ENCODE measurements at places on chromosomes 7 and 10.
A peak's percentile ranks its signal among the peaks of the same experiment; 100 is the strongest.

- no peak for DNase-seq
Observed at GRCh38 chr10:30034433-30035137, 24.8 kb downstream of the JCAD start.

GRCh38 chr7:157568770-157569584, 232.2 kb downstream of the DNAJB6 start:
- no peak for DNase-seq

DNA sequence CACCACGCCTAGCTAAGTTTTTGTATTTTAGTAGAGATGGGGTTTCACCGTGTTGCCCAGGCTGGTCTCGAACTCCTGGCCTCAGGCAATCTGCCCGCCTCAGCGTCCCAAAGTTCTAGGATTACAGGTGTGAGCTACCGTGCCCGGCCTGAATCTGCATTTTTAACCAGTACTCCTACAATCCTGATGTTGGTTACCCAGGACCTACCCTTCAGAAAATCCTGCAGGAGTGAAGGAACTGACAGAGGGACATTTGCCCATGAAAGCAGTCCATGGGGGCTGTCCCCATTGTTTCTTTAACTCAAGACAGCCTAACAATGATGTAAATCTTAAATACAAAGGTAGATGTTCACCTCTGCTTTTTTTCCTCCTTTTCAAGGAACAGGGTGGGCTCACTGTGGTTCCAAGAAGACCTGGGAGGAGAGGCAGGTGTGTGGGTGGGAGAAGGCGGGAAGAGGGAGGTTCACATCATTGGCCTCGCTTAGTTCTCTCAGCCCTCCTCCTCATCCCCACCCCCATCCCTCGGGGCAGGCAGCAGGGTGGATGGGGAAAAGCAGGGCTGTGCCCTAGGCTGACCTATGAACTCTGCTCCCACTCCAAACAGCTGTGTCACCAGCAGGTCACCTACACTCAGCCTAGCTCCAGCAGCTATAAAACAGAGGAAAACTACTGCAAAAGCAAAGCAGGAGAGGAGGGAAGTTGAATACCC, 13.5 kb downstream of the LRRC20 start:
- DNase-seq = no peak

GRCh38 chr10:132048294-132048667, 17.5 kb upstream of the JAKMIP3 start:
- DNase-seq = no peak

DNA sequence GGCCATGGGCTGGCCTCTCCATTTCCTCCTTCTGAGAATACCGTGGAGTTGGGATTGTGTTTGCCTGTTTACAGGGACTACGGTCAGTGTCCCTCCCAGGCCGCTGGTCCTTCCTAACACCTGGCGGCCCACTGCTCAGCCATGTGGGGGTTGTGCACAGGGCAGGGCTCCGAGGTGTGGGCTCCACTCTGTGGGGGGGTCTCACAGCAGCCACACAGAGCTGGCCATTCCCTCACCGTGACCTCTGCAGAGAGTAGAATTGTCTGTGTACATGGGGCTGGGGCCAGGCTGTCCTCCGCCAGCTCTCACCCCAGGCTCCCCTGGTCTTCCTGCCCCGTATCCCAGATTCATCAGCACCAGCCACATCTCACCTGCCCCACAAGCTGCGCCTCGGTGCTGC, 60.1 kb downstream of the PTPRN2 start:
- no peak for DNase-seq

- no peak for DNase-seq
Observed at GRCh38 chr7:101628522-101628921, 574 bp downstream of the MYL10 start.

- DNase-seq = no peak
Observed at GRCh38 chr7:18835001-18835690, 282.3 kb downstream of the TWIST1 start.

GRCh38 chr10:130014263-130015074, 50.4 kb upstream of the EBF3 start:
- DNase-seq = no peak

DNA sequence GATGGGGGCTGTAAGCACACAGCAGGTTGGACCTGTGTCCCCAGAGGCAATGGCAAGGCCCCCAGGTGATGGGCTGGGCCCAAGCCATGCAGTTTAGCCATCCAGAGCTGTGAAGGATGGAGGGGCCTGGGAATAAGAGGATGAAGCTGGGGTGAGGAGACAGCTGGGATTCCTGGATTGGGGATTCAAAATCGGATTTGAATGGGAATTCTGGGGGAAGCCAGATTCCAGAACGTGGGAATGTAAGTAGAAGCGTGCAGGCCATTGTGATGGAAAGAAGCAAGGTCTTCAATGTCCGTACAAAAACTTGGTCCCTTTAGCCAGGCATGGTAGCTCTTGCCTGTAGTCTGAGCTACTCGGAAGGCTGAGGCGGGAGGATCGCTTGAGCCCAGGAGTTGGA, 9.8 kb downstream of the SH2B2 start:
- DNase-seq = no peak

GRCh38 chr10:125820701-125821100, 2.4 kb downstream of the UROS start:
- DNase-seq = peak; percentile 74

DNA sequence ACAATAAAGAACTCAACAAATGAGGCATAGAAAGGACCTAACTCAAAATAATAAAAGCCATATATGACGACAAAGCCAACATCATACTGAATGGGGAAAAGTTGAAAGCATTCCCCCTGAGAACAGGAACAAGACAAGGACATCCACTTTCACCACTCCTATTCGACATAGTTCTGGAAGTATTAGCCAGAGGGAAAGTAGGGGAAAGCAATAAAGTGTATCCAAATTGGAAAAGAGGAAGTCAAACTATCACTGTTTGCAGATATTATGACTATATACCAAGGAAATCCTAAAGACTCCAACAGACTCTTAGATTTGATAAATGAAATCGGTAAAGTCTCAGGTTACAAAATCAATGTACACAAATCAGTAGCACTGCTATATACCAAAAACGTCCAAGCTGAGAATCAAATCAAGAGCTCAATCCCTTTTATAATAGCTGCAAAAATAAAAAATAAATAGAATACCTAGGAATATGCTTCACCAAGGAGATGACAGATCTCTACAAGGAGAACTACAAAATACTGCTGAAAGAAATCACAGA, 4.8 kb downstream of the ANXA7 start:
- DNase-seq = peak; percentile 47

DNA sequence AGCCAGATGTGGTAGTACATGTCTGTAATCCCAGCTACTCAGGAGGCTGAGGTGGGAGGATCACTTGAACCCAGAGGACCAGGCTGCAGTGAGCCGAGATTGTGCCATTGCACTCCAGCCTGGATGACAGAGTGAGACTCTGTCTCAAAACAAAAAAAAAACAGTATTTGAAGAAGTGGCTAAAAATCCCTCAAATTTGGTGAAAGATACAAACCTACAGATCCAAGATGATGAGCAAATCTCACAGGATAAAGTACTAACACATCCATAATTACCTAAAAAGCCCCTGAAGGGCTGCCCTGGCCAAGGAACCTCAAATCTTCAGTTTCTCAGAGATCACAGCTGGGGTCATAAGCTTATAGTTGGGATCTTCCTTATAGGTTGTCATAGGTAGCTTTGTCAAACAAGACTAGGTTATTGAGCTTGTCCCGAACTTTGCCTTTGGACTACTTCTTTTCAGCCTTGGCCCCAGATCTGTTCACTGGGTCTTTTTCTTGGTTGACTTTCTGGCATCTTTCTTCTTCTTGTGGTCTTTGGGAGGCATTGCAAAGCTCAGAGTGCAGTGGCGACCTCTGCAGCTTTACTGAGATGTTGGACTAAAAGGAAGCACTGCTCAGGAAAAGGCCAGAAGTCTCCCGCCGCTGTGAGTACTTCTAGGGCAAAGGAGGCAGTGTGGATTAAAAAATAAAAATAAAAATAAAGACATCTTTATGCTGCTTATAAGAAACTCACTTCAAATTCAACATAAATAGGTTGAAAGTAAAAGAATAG, 28.6 kb upstream of the SAR1A start:
- DNase-seq = no peak

DNA sequence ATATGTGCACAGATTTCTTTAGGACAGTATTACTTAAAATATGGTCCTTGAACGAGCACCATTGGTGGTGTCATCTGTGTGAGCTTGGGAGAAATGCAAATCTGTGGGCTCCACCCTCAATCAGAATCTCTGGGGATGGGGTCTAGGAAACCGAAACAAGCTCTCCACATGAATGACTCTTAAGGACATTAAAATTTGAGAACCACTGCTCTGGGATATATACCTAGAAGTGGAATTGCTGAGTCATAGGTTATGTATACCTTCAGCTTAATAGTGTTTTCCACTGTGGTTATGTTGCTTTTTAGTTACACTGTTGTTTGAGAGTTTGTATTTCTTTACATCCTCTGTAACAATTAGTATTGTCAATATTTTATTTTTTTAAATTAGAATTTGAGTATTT, 24.0 kb downstream of the ZNRF2 start:
- peak; percentile 61 for DNase-seq

DNA sequence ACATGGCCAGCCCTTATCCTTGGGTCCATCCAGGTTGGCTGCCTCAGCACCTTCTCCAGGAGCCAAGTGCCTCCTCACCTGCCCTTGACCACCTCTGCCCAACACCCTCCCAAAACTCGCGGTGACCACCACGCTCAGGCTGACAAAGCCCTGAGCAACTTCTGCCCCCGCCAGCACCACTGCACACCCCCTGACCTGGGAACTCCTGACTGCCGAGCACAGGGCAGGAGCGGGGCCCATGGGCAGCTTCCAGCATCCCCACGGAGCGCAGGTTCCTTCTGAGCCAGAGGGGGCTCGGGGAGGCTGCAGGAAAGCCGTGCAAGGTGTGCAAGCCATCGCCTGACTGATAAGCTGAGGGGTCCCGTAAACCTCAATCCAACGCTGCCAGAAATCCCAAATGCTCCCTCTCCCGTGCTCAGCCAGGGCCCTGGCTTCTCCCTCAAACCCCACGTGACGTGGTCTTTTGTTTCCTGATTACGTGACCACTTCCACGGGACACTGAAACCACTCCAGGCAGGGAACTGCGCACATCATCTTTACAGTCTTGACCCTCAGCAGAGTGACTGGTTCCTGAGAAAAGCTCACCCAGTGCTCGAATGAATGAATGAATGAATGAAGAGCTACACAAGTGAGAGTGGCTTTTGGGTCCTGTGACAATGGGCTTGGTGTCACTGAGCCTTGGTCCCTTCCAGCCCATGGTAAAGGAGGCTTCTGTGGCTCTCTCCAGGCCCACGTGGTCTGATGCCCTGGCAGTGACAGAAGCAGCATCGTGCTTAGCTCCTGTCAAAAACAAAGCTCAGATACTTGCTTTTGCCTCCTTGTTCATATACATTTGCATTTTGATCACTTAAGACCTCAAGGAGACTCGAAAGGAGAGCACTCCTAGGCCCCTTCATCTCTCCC, 249.8 kb upstream of the PPP2R2D start:
- DNase-seq = no peak

- no peak for DNase-seq
Observed at GRCh38 chr10:127194111-127194510, 2.3 kb downstream of the INSYN2A start.

DNA sequence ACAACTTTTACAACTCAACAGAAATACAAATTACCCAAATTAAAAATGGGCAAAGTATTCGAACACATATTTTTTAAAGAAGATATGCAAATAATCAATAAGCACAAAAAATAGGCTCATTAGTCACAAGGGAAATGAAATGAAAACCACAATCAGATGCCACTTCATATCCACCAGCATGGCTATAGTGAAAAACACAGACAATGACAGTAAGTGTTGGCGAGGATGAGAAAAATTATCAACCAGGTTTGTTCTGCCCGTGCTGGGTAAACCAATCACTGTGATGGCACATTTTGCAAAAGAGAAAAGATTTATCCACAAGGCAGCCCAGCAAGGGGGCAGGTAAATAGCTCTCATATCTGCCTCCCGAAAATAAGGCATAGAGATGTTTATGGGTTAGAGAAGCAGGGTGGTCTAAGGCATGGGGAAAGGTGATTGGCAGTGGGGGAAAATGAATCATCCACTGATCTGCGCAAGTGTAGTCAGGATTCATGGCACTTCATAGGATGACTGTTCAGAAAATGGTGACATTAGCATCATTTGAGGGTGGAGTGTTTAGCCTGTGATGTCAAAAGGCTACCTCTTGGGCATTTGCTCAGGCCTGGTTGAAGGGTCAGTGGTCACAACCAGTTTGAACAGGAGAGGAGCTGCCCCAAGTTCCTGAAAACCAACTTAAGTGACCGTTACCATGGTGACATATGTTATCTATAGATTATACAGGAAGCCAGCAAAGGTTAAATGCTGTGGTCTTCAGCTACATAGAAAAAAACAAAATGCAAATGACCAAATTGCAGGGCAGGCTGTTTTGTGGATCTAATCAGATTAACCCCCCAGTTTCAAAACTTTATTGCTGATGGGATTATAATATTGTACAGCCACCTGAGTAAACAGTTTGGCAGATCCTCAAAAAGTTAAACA, 8.0 kb upstream of the CFAP70 start:
- DNase-seq = peak; percentile 88

DNA sequence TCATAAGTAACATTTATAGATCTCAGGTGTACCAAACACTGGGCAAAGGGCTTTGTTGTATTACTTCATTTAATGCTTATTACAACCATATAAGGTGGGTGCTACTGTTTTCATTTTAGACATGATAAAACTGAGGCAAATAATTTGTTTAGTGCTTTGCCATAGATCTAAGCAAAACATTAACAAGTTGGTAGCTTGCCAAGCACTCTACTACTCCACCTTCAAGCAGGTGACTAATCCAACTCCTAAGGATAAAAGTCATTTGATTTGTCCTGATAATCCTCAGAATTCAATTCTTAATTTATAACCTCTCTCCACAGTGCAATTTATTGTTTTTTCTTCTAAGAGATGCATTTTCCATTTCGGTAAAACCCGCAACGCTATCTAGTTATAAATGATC, 646.4 kb downstream of the GRM8 start:
- no peak for DNase-seq

- DNase-seq = no peak
Observed at GRCh38 chr7:91326516-91327199, 62.4 kb downstream of the FZD1 start.

DNA sequence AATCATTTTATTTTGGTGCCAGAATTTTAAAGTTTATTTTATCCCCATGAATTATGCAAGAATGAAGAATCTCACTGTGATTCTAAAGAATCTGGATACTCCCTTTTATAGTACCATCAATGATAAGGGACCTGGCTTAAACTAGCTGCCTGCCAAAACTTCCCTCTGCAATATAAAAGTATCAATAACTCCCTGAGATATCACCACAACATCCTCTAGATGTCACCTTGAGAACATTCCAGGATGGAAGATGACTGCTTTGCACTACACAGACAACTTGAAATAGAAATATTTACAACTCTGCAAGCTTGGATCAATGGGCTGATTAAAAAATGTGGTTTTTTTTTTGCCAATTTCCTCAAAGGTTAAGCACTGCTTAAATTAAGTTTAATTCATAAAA, 142.1 kb downstream of the SLC25A13 start:
- peak; percentile 37 for DNase-seq

GRCh38 chr10:60374836-60375235, 14.8 kb downstream of the ANK3 start:
- no peak for DNase-seq
